ENCODE measurements at places on chromosomes 5 and 9.

DNA sequence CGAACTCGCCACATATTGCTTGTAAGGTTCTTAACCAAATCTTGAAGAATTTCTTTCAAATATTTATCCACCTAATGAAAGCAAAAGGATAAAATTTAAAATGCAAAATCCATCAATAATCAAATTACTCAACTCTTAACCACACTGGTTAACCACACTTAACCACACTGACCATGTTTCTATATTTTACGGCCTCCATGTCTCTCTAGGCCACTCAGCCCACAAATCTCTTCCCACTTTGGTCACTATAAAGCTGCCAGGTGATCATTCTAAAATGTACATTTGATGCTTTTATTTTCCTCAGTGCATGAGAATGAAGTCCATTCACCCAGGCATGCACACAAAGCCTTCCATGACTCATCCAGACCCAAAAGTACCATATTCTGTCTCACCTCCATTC lies 56.4 kb upstream of the OR2K2 start:
- DNase-seq, result peak; percentile 9

DNA sequence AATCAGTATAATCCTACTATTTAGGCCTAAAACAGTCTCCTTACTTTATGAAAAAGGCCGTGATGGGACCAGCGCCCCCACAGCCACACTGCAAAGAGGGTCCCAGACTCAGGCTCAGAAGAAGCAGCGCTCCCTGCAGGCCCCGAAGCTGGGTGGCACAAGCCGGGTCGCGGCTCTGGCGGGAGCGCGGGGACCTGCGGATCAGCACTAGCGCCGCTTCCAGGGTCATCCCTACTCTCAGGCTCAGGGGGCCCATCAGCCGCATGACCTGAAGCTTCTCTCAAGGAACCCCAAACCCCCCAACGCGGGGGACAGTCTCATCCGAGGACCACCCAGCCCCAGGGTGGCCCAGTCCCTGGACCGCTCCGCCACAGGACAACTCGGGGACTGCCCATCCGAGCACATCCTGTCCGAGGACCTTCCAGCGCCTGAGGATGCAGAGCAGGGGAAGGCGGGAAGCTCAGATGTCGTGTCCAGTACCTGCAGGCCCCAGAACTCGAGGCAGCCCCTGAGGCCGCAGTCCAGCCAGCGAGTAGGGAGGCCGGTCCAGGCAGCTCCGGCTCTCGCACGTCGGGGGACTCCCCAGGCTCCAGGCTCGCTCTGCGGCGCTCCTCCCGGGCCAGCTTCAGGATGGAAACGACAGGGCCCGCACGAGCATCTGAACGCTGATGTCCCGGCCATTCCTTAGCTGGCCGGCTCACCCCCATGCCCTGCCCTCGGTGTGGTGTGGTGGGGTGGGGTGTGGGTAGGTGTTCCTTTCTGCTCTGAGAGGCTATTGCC lies 32.4 kb upstream of the CDK20 start:
- no peak for DNase-seq

DNA sequence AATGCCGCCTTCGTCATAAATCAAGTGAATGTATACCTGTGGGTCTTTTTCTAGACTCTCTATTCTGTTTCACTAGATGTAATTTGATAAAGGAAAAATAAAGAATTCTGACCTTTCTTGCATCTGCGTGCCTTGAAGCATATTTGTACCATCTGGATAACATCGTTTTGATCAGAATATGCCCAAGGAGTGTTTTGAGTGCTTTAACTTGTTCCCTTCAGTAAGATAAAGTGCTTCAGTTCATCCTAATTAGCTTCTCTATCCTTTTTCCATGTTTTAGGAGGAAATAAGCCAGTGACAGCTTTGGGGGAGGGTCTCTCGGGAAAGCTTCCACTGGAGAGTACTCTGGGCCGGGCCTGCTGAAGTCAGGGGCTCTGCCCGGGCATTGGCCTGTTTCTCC lies 113.5 kb upstream of the DAP start:
- DNase-seq, result no peak

DNA sequence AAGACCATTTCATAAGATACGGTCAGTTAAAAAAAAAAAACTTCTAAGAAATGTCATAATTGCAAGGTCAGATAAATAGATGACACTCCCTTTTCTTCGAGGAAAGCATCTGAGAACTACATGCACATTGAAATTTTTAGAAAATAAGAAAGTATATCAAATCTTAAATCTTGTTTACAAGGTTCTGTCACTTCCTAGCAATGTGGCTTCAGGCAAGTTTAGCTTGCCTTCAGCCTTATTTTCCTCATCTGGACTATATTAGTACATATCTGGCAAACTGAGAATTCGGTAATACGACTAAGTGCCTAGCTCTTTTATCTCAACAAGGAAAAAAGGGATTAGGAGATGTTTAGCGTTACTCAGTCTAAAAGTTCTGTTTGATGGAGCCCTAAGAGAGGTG lies 32.5 kb upstream of the OR2K2 start:
- no peak for DNase-seq

GRCh38 chr9:124122813-124123462 lies 111.4 kb downstream of the LHX2 start:
- no peak for DNase-seq

DNA sequence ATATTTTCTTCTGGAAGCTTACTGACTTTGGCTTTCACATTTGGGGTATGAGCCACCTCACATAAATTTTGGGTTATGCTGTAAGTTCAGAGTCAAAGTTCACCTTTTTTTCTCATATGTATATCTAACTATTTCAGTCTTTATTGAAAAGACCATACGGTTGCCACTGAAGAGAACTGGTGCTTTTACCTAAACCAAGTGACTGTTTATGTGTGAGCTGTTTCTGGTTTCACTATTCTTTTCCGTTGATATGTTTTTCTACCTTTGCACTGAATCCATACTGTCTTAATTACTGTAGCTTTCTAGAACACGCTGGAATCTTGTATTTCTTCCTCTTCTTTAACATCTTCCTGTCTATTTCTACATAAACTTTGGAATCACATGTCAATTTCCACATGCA lies 36.3 kb upstream of the SPINK5 start:
- no peak for DNase-seq

- no peak for DNase-seq
Measured at GRCh38 chr5:135423846-135424168, 23.3 kb downstream of the DCANP1 start.

DNA sequence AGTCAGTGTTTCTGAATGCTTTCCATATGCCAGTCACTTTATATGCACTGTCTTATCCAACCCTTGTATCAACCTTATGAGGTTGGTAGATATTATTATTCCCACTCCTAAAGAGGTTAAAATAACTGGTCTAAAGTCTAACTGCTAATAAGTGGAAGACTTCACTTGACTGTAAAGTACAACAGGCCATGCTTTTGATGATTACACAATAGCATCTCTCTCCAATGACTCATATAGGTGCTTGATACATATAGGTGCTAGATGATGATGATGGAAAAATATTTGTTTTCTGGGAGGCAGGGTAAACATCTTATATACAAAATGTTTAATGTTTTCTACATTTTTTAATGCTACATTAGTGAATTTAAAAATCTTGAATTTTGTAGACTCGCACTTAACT lies 75.9 kb upstream of the NR3C1 start:
- DNase-seq, result no peak

GRCh38 chr5:135371622-135372232 lies 27.3 kb downstream of the MACROH2A1 start:
- DNase-seq, result no peak

DNA sequence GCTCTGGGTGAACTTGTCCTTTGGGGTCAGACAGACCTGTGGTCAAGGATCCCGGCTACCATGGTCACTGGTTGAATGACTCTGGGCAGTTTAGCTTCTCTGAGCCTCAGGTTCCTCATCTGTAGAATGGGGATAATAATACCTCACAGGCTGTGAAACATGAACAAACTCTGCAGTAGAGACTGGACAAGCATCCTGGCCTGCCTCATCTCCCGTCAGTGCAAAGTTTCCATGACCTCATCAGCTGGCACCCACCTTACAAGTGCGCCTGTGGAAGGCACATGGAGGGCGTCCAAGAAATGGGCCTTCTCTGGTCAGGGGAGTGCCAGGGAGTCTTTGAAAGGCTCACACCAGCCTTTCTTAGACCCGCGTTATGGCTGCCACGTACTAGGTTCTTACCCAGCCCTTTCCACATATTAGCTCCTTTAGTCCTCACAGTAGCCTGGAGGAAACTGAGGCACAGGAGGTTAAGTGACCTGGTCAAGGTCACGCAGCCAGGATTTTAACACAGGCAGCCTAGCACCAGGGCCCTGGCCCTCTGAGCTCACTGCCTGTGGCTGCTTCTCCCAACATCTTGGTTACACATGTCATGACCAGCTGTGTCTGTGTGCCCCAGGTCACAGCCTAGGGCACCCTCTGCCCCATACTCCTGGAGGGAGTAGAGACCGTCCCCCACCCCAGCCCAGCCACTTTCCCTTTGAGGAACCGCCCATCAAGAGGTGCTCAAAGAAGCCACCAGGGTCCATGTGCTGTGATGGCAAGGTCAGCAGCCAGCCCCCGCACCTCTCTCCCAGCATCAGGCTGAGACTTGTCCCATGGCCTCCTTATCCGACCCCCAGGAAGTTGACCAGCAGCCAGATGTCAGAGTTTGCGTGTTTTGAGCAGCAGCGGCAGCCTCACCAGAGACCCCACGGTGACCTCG lies 39.4 kb upstream of the RPL26L1 start:
- no peak for DNase-seq

DNA sequence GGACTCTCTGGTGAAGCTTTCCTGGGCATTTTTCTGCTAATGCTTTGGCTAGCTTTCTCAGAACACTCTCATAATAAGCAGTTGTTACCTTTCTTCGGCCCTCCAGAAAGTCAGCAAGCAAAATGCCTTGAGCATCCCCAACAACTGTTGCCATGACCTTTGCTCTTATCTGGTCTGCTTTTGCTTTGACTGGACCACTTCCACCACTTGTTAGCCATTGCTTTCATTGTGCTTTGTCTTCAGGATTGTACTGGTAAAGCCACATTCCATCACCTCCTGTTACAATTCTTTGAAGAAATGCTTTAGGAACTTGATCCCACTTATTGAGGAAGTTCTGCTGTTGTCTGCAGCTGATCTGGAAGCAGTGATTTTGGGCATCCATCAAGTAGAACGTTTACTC lies 35.7 kb downstream of the RAD50 start:
- DNase-seq, result no peak

DNA sequence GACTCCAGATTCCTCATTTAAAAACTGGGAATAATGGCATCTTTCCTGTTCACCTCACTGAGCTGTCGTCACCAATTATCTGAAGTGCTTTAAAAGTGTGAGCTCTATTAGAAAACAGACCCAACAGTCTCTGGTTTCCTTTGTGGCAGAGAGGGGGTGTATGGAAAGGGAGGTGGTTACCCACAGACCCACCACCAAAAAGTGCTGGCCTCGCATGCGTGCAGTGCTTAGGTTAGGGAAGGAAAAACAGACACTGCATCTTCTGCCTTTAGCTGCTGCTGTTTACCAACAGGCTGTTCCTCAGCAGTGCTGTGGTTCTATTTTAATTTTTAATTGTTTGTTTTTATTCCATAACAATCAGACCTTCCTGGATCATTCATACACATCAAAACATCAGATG lies 249.6 kb downstream of the PIK3R1 start:
- DNase-seq, result peak; percentile 11

DNA sequence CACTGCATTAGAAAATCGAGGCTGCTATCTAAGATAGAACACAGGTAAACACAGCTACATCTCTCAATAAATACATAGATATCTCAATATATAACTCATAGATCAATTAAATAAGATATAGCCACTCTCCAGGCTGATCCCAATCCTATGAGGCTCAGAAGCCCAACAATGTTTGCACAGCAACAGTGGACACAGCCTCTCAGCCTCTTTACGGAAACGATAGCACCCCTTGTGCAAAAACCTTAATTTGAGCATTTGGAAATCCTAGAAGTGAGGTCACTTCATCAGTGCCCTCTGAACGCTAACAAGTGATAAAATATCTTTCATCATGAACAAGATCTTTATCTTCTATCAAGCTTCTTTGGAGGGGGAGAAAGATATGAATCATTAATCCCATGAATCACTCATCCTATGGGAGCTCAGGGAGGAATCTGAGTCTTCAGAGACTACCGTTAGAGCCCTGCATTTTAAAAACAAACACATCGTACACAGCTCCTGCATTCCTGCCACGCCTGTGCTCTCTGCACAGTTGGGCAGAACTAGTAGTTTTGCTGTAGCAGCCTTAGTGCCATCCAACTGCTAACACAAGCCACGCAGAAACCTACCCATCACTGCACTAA lies 71.4 kb downstream of the MED27 start:
- no peak for DNase-seq

DNA sequence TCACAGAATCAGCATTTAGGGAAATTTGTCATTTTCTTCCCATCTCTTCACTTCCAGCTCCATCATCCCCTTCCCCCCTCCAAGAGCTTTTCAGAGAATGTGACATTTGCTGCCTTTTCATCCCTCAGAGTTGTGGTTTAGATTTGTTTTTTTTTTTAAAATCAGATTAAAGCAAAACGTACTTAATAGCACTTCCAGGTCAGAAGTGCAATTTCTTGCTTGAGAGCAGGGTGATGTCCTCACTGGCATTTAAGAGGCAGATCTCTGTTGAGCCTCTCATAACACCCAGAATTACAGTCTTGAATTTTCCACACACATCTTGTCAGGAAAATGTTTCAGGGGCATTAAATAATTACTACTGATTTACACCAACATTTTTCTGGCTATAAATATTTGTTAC lies 236.8 kb upstream of the VLDLR start:
- DNase-seq, result no peak

GRCh38 chr9:134341306-134341705 lies 15.1 kb downstream of the RXRA start:
- DNase-seq, result no peak

GRCh38 chr5:76337953-76338451 lies 65.1 kb upstream of the IQGAP2 start:
- peak; percentile 81 for DNase-seq

DNA sequence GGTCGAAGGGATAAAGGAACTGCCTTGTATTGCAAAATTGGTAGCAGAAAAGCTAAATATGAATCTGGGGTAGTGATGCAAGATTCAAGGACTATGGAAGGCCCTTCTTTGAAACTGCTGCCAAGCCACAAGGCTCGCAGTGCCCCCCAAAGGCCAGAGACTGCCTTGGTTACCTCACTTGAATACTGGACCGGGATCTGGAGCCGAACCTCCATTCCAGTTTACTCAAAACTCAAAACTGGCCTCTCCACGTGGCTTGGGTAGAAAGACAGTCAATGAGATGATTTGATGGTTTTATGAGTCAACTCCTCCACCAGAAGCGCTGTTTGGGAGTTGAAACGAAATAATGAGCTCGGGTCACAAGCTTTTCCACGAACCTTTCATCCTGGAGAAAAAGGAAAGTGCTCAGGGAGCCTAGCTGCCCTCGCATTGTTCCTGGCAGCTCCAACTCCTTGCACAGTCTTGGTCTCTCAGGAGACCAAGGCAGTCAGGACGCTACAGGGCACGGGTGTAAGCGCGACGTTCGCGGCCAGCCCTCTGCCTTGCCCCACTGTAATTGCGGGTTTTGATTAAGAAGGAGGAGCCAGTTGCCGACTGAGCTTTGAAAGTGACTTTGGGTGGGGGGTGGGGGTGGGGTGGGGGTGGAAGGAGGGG lies 2.8 kb downstream of the ST8SIA4 start:
- peak; percentile 68 for DNase-seq

DNA sequence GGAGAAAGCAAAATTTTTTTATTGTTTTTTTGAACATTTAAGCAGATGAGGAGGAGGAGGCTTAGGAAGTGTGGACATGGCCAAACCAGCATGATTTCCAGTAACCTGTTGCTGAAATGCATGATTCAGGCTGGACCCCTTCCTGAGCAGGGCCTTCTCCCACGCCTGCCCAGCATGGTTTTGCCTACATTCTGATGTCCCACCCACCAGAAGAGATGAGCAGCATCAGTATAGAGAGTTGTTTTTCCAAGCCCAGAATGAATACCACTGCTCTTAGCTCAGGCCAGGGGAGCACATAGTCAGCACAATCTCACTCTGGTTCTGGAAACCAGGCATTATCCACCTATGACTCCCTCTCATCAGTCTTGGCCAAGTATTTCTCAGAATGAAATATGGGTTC lies 90.1 kb downstream of the PAPPA start:
- no peak for DNase-seq
